ENCODE measurements at places on chromosomes 6 and 20. TPM values are rescaled to one million over a fixed set of nuclear protein-coding genes. Genes with fewer than 3 reads are reported as not detected.

DNA sequence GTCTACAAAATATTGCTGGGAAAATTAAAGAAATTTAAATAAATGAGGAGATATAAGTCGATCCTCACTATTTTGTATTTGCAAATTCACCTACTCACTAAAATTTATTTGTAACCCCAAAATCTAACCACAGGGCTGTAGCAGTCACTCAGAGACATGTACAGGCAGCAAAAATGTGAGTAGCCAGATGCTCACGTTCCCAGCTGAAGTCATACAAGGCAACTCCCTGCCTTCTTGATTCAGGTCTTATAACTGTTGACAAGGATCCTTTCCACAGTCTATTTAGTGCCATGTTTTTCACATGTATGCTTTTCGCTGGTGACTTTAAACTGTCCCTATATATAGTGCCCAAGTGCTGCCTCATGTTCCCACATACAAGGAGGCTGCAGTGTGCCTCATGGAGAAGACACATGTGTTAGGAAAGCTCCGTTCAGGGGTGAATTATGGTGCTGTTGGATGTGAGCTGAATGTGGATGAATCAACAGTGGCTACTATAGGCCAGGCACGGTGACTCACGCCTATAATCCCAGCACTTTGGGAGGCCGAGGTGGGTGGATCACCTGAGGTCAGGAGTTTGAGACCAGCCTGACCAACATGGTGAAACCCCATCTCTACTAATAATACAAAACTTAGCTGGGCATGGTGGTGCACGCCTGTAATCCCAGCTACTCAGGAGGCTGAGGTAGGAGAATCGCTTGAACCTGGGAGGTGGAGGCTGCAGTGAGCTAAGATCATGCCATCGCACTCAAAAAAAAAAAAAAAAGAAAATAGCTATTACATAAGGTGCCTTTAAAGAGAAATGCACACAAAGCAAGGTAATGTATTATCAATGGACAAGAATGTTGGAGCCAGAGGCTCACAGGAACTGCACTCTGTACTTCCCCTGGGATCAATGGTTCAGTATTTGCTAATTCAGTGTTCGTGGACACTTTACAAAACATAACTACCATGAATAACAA is 55.3 kb downstream of the STK35 start:
- H3K27ac ChIP-seq: no peak overlapping the region
- no peak for DNase-seq
- no peaks in the 10 kb centered on the region for H3K27me3 ChIP-seq

GRCh38 chr20:17077030-17077429 is 149.8 kb upstream of the PCSK2 start:
- H3K4me1 ChIP-seq: no peaks in the 10 kb centered on the region
- no peaks in the 10 kb centered on the region for H3K36me3 ChIP-seq
- no peaks in the 10 kb centered on the region for H3K27me3 ChIP-seq
- no peak overlapping the region for H3K4me3 ChIP-seq
- no peak for DNase-seq
- no peak overlapping the region for H3K27ac ChIP-seq

LRFN2 gene
- total RNA-seq: 0.92 TPM

PTCHD4 gene
- total RNA-seq: not detected

TPD52L1 gene
- 0.89 TPM for total RNA-seq
